Eye (tissue), 1 donor: ENCODE measurements at places on chromosomes 6 and 20.

GRCh38 chr6:163883984-163884383 is 469.5 kb downstream of the QKI start:
- no peak for DNase-seq

- DNase-seq = no peak
Measured at GRCh38 chr6:73690056-73690455, 5.9 kb upstream of the CD109 start.

GRCh38 chr6:132465530-132466485 is 47.1 kb downstream of the STX7 start:
- no peak for DNase-seq

DNA sequence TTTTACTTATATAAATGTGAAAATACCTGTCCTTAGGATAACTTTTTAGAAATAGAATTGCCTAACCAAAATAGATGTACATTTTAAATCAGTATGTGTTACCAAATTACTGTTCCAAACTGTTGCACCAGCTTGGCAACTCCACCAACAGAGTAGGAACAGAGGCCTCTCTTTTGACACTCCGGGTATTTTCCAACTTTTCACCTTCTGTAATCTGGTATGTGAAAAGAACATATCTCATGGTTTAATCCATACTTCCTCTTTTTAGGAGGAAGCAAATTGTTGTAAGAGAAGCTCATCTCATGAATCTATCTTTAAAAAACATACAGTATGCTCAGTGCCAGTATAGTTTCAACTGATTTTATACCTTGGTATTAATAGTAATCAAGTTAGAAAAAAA is 24.9 kb downstream of the RNF144B start:
- no peak for DNase-seq

DNA sequence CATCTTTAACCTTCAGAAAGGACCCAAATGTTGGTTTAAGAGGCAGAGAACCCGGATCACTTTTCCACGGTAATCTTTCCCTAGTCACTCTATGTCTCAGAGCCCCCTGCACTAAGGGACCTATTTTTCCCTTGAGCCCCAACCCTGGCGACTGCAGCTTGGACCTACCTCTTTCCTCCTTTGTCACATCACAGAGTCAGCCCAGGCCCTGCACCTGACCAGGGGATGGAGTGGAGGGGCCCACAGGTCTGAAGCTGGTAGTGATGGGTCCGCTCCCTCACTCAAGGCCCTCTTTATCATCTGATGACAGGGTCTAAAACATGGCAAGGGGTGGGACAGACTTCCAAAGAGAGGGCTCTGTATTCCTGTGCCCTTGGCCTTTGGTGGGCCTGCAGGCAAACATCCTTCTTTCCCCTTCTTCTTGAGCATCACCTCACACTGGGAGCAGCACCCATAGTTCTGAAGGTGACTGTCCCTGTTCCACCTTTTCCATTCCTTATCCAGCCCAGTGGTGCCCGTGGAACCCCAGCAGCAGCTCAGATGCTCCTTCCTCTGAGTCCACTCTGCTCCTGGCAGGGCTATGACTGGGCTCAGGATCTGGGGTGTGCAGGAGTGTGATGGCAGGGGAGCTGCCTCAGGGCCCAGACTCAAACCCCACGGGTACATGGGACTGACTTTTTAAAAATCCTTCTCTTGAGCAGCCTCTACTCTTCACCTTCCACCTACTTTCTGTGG is 6.3 kb downstream of the RAET1L start:
- DNase-seq = no peak

GRCh38 chr20:32454164-32455145 is 96.3 kb downstream of the ASXL1 start:
- no peak for DNase-seq

DNA sequence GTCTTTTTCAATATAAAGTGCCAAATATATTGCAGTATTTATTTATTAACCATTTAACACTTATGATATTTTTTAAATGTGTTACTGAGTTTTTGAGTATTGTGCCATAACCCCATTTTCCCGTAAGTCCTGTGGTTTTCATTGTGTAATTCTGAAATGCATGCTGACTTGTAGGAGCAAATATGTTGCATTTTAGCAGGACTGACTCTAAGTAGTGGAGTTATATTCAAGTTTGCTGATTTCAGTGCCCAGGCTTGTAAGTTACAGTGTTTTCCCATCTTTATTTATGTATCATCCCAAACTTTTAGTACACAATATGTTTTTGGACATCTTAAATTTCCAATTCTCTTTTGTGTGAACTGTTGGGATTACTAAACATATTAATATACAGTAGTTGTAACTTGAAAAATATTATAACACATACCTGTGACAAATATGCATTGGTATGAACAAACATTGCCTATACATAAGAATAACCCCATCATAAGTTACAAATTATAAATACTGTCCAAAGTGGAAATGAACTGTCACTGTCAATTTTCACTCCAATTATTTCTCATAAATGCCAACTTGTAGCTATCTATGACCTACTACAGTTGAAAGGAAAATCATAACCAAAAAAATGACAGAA is 179.3 kb upstream of the RUNX2 start:
- DNase-seq = no peak

GRCh38 chr6:130585587-130585986 is 219.8 kb downstream of the TMEM200A start:
- peak; percentile 10 for DNase-seq
